Left renal cortex interstitium (tissue), 4 donors: ENCODE measurements at places on chromosomes 7 and 10. TPM values are rescaled to one million over a fixed set of nuclear protein-coding genes. Genes with fewer than 3 reads are reported as not detected.

The TMEM178B gene
- 0.55 TPM for polyA plus RNA-seq

The TRDMT1 gene
- 11.4 TPM for polyA plus RNA-seq

The SUGCT gene
- polyA plus RNA-seq = 11.4 TPM

The PON1 gene
- polyA plus RNA-seq = 0.79 TPM

The ZWINT gene
- polyA plus RNA-seq = 56.9 TPM

The ATP5F1C gene
- polyA plus RNA-seq = 380 TPM

The GRID2IP gene
- polyA plus RNA-seq = 1.1 TPM

The TMEM176A gene
- 103 TPM for polyA plus RNA-seq

The TMEM176B gene
- 68.3 TPM for polyA plus RNA-seq

The CDC14C gene
- polyA plus RNA-seq = not detected

The SYT15 gene
- polyA plus RNA-seq = 16.1 TPM

The KNDC1 gene
- 4.5 TPM for polyA plus RNA-seq

The CYP26C1 gene
- 0.13 TPM for polyA plus RNA-seq

The ZNF485 gene
- polyA plus RNA-seq = 4.9 TPM

The PTPRN2 gene
- polyA plus RNA-seq = 7.3 TPM

The TMEM139 gene
- 67.7 TPM for polyA plus RNA-seq

The POLR2J2 gene
- 4.4 TPM for polyA plus RNA-seq

The NCF1 gene
- 2.1 TPM for polyA plus RNA-seq

The KEL gene
- polyA plus RNA-seq = 2.6 TPM

The ADCYAP1R1 gene
- polyA plus RNA-seq = 0.79 TPM

The CRHR2 gene
- polyA plus RNA-seq = 0.06 TPM

The OR2A12 gene
- polyA plus RNA-seq = not detected

The COBL gene
- 16.1 TPM for polyA plus RNA-seq

The KLLN gene
- polyA plus RNA-seq = 1.5 TPM

The CHAT gene
- polyA plus RNA-seq = not detected

The PRSS2 gene
- not detected for polyA plus RNA-seq

The IGF2BP3 gene
- polyA plus RNA-seq = 59.5 TPM

The PKD1L1 gene
- polyA plus RNA-seq = 0.14 TPM

The LIPJ gene
- polyA plus RNA-seq = 0.31 TPM

The GHRHR gene
- polyA plus RNA-seq = 0.55 TPM

The CTAGE8 gene
- 5.9 TPM for polyA plus RNA-seq

The CPN1 gene
- polyA plus RNA-seq = 2.7 TPM

The TMEM236 gene
- 0.19 TPM for polyA plus RNA-seq

The SOSTDC1 gene
- polyA plus RNA-seq = 63.3 TPM
